ENCODE measurements at places on chromosomes 7 and 10.

DNA sequence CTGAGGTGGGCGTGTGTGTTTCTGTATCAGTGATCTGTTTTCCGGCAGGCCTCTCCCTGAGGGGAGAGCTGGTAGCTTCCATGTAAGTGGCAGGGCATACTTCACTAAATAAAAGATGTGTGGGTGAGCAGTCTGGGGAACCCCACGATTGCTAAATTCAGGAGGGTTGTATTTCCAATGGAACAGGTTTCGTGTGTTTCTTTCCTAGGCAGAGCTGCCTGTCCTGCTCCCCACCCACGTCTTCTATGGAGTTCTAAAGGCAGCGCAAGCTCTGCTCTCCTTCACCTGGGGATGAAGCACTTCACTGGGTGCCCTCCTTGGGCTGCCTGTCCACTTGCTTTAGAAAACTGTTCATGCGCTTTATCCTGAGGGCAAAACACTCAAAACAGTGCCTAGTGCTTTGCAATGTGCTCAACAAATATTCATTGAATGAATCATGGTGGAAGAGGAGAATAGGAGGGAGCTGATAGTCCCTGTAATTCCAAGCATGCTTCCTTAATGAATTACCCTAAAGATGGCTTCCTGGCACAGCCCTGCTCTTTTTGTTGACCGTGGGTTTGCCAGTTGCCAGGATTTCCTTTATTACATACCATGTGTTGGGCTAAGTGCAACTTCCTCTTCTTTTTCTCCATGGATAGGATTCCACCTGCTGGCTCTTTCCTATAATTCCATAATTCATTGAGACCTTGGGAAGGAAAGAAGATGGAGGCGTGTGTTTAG, 50.6 kb upstream of the SRPK2 start:
- peak; percentile 21 for DNase-seq

DNA sequence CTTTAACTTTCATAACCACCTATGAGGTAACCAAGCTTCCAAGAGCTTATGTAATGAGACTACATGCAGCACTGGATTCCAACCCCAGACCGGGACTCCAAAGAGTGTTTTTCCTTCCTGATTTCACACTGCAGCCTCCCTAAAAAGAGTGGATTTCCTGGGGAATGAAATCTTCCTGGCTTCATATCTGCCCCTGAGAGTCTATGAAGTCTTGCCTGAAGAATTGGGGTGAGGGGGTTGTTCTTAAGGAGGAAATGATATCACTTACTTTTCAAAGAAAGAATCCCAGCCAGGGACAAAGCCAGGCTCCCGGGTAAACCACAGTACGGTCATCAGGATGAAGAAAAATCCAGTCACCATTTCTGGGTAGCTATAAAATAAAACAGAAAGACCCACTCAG, 29.7 kb downstream of the STMP1 start:
- DNase-seq: no peak

DNA sequence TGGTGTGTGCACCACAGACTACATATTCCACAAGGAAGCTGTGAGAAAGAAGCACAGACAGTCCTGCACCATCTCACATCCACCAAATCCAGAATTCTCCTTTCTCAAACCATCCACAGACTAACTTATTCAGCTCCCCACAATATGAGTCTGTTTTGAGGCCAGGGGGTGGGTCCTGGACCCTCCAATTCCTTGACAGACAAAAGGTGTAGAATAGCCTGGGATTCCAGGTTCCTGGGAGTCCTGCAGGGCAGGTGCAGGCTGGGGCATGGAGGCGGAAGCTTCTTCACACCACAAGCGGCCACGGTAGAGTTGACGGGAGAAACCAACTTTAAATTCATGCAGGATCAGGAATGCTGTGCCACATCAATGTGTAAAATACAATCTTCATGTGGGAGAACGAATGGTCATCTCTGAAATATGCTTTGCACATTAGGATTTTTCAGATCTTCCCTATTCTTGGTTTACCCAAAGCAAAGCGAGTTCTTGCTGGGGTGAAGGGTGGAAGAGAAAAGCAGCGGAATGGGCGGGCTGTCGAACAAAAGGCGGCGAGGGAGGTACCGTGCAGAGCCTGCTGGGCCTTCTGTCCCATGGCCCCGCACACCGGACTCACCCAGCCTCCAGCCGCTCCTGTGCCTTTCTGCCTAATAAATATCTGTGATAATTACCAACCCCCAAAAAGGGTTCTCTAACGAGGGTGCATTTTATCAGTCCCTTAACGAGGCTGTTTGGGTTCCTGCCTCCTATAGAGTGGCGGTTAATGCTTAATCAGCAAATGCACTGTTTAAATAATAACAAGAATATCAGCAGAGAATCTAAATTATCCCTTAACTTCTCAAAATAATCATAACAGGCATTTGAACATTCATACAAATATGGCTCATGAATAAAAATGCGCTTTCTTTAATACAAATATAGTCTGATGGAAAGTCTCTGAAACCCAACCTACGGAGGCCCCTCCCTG, 514.0 kb downstream of the DNAJB6 start:
- DNase-seq: no peak

- peak; percentile 29 for DNase-seq
These were observed 162.6 kb upstream of the AKR1E2 start for GRCh38 chr10:4663162-4663992.

- no peak for DNase-seq
These were observed 408.1 kb downstream of the INHBA start for GRCh38 chr7:41294556-41295454.

GRCh38 chr7:149133028-149133710, 7.0 kb upstream of the ZNF425 start:
- no peak for DNase-seq

DNA sequence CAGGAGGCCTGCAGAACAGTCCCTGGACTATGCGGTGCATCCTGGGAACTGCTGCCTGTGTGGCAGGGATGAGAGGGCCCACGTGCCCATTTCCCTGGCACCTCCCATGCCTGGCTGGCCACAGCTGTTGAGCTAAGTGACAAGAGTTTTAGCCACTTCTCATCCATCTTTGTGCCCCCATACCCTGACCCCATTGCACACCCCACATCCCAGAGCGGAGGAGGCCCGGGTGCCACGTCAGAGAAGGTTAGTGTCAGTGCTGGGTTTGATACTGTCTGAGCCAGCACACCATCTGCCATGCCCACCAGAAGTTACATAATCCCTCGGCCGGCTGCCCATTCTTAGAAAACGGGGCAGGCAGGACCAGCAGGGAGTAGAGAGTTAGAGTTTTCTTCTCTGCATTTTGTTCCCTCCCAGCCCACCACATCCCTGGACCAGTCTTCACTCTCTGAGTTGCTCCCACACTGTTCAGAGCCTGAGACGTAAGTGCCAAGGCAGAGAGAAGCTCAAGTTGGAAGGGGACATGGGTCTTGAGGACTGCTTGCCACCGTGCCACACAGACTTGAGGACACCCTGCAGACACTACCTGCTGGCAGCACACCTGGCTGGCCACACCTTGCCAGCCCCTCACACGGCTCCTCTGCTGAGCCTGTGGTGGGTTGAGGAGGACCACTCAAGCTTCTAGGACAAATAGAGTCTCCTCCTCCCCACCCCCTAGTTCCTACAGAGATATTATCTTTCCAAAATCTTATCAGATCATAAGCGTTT, 13.1 kb downstream of the UNC5B start:
- no peak for DNase-seq

- DNase-seq: no peak
These were observed 519.0 kb downstream of the PCDH15 start for GRCh38 chr10:54282012-54282411.

DNA sequence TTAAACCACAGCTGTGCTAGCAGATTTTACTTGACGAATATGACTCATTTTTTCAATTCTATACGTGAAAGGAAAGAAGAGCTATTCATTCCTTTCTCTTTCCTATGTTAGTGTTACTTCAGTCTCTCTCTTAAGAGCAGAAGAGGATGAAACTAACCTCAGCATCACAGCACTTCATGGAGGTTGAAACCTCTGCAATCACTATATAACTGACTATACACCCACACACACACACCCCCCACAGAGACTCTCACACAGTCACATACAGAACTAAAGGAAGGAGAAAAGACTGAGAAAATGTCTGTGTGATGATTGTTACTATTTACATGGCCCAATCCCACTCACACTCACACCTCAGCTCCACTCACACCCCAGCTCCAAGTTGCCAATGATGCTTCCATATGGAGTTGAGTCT, 104.2 kb downstream of the KIF20B start:
- DNase-seq: peak; percentile 82
